ENCODE measurements at places on chromosomes 3 and 15.
A peak's percentile ranks its signal among the peaks of the same experiment; 100 is the strongest.

DNA sequence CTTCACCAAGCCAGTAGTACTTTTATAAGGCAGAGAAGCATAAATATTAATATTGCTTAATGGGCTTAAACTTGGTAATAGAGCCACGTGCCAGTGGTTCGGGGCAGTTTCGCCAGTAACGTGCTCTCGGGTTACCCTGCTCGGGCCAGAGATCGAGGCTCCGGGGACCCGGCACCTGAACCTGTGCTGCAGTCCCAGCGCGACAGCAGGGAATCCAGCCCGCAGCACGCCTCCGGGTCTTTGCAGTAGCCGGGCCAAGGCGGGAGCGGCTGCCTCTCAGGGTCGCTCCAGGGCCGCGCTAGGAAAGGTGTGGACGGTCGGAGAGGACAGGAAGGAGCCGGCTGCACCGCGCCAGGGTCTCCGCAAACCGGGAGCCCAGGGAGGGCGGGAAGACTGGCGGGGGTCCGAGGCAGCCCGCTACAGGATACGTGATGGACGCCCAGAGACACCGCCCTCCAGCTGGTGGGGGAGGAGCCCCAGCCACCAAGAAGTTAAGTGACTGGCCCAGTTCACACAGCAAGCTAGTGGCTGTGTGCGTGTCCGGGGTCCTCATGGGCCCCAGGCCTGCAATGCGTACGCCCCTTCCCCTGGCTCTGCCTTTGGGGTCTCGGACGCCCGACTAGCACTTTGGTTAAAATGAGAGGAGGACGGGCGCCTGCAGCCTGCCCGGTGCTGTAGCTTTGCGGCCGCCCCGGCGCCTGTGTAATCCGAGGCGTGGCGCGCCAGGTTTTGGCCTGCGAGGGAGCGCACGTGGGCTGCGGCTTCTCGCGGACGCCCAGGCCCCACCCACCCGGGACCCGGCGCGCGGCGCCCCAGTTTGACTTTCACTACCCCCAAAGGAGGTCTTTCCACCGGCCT lies 1.2 kb upstream of the PDE8A start:
- DNase-seq: peak; percentile 82

GRCh38 chr15:41801185-41801584 lies 26.7 kb upstream of the JMJD7 start:
- DNase-seq: no peak

DNA sequence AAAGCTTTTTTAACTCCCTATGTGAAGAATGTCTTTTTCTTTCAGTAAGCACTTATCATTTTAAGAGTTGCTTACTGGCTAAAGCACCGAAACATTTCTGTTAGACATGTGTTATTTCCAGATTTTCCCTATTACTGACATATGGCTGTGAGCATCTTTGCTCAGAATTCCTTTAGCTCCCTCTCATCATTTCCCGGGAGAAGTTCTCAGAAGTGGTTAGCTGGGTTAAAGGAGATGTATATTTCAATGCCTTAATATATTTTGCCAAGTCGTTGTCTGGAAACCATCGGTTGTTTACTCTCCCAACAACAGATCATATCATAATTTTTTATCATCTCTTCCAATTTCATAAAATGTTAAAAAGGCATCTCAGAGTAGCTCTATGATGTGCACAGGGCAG lies 396.5 kb downstream of the OCA2 start:
- no peak for DNase-seq

DNA sequence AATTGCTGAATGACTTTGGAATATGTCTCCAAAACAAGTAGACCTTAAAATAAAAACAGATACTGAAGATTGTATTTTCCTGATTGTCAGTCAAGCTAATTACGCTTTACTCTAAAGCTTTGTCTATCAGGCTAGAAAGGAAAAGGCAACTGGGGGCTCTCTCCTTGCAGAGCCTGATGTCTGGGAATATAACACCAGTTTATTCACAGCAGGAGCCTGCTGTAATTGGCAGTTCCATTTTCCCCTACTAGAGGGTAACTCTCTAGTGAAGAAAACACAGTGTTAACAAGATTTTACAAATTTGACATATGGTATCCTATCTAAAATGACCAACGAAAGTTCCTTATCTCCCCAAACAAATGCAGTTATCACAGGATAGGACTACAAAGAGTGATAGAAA lies 158.8 kb downstream of the PDZRN3 start:
- DNase-seq: no peak

- no peak for DNase-seq
Measured at GRCh38 chr3:176948151-176948550, 249.1 kb downstream of the TBL1XR1 start.

- no peak for DNase-seq
Measured at GRCh38 chr3:139127101-139127500, 82.4 kb upstream of the PRR23C start.

- no peak for DNase-seq
Measured at GRCh38 chr3:183635107-183635430, 354 bp upstream of the KLHL24 start.

- DNase-seq: no peak
Measured at GRCh38 chr3:141445990-141446389, 40.8 kb upstream of the RASA2 start.

DNA sequence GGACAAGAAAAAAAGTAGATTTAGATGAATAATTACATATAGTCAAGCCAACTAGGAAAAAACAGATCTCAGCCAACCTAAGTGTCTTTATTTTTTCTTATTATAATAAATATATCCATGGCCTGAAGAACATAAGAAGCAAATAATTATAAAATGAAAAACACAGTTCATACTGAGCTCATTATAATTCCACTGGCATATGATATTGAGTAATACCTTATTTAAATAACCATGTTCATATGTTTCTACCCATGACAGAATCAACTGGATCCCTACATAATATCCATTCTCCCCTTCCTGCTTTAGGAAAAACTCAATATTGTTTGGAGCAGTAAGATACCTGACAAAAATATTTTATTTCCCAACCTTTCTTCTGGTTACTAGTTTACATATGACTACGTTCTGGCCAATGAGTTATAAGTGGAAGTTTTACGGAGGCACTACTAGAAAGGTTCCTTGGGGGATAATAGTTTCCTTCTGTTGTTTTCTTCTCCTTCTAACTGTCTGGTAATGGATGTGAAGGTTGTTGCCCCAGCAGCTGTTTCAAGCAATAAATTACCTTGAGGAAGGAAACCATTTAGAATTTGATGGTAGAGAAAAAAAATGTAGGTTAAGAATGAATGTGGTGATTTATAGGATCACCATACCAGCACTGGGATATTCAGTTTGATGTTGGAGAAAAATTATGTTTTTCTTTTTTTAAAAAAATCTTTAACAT lies 184.1 kb upstream of the MBNL1 start:
- DNase-seq: no peak

GRCh38 chr3:127368186-127369032 lies 80.6 kb upstream of the PRR20G start:
- DNase-seq: no peak

GRCh38 chr3:149487598-149488197 lies 13.2 kb downstream of the TM4SF4 start:
- no peak for DNase-seq

GRCh38 chr15:96406291-96406690 lies 75.8 kb downstream of the NR2F2 start:
- DNase-seq: no peak

DNA sequence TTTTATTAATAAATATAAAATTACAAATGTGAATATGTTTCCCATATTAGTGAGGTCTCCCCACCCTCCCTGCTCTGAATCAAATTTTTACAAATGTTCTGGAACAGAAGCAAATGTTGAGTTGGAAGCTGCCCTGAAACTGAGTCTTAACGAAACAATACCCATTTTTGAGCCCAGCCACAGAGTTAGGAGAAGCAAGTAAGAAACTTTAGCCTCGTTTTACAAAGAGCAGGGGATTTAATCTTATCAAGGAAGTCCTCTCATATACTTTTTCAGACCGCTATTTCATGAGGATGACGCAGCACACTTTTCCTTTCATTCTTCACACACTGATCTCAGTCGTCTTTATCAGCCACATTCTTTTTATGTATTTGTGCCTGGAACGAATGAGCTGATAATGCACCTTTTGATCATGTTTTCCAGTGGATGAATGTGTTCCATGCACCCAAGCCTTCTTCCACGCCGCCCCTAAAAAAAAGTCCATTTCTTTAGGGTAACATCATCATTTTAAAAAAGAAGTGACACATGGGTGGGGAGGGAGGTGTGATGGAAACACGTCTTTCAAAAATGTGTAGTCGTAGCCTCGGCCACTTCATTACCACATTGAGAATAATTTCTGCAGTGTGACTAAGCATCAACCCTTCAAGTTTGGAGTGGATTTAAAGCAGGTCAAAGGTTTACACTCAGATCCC lies 48.1 kb downstream of the SETMAR start:
- no peak for DNase-seq

GRCh38 chr3:10753964-10754363 lies 62.1 kb upstream of the SLC6A11 start:
- peak; percentile 44 for DNase-seq

- DNase-seq: no peak
Measured at GRCh38 chr3:16136055-16136454, 38.4 kb upstream of the GALNT15 start.

- DNase-seq: no peak
Measured at GRCh38 chr15:45732662-45733061, 97.8 kb downstream of the SQOR start.

DNA sequence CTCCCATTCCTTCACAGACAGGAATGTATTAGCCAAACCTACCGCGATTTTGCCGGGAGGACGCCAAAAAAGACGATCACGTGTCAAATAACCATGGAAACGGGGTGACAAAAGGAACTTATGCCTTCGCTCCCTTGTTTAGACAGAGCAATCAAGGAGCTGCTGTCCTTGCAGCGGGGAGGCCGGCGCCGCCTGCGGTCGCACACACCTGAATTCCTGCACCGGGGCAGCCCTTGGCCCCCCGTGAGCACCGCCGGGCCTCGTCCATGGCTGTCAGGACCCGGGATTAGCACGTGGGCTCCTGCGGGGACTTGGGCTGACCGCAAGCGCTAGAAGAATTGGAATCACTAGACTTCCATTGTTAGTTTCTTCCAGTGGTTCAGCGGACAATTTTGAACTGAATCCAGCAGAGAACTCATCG lies 193.1 kb downstream of the SHQ1 start:
- no peak for DNase-seq

DNA sequence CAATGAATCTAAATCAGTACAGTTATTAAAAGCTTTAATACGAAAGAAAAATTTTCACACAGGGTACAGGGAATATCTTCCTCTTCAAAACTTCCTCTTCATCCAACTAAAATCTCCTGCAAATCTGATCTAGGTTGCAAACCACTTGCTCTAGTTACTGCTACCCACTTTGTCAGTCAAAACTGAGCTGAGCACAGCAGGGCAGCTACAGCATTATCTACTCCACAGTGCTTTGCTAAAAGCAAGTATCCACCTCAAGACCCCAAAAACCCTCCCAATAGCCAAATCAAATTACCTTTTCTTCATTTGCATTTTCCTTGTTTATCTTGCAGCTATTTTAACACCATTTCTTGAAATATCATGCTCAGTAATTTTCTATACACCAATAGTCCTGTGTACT lies 14.7 kb downstream of the ZNF280D start:
- no peak for DNase-seq

- DNase-seq: no peak
Measured at GRCh38 chr3:132325634-132326033, 8.4 kb downstream of the ACP3 start.

DNA sequence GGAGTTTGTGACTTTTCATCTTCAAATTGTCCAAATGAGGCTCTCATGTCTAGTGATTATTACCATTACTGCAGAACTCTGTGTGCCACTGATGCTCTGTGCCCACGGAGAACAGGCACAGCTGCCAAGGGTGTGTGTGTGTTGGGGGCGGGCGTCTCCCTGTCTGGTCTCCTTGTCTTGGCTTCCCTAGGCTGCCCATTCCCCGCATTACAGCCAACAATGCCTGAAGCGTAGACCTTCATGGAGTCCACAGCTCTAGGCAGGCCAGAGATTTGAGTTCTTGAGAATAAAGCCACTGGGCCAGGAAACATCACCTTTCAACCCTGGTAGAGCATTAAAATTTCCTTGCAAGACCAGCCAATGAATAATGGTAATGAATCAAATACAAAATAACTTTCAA lies 42.7 kb downstream of the CCNB2 start:
- DNase-seq: no peak

- no peak for DNase-seq
Measured at GRCh38 chr3:70400194-70400593, 87.8 kb upstream of the MDFIC2 start.

DNA sequence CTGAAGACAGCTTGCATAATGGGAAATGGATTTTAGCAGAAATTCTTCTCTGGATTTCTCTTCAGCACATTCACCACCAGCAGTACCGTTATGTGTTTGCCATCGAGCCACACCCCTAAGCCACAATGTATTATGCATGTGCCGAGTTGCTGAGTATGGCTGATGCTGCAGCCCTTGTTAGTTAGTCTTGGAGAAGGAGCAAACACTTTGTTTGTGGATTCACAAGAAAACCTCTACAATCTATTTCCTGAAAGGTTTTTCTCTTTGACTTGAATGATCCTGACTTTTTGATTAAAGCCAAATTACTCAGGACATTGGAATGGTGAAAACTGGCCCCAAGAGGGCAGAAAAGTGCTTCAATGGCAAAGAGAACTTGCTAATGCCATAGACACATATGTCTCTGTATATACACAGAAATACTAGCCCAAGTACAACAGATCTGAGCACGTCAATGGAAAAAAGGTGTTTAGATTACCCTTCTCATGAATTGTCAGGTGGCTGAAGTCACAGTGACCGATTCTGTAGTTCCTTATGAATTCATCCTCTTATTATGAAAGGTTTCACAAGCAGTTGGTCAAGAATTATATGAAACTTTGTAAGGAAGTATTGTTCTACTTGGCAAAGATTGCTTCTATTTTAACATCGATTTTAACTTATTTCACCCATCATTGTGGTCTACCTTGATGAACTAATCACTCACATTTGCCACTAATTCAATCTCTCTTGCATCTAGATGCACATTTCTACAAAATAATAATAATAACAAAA lies 103.0 kb downstream of the P3H2 start:
- peak; percentile 48 for DNase-seq

DNA sequence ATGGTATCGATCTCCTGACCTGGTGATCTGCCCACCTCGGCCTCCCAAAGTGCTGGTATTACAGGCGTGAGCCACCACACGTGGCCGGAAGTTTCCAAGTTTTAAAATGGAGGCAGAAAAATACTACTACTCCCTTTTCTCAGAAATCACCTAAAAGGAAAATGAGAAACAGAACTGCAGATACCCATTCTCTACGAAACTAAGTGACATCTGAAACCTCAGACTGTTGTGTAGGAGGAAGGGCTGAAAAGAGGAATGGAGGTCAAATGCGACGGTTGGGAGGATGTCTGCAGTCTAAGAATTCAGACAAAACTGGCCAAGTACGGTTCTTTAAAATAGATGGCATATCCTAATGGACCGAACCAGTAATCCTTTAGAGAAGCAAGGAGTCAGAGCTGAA lies 24.1 kb downstream of the WDR48 start:
- no peak for DNase-seq

- no peak for DNase-seq
Measured at GRCh38 chr15:94100863-94101262, 130.5 kb upstream of the MCTP2 start.
